ENCODE measurements at places on chromosomes 1 and 21. TPM values are rescaled to one million over a fixed set of nuclear protein-coding genes. Genes with fewer than 3 reads are reported as not detected.

Gene TMPRSS15
- total RNA-seq: not detected

Gene LIN28A
- not detected for total RNA-seq

Gene OR2M3
- not detected for total RNA-seq

Gene MSH4
- total RNA-seq: 0.66 TPM

Gene TNNI3K
- total RNA-seq: 0.66 TPM

Gene GUCA2A
- total RNA-seq: not detected

Gene TEX38
- not detected for total RNA-seq

Gene SPATA21
- not detected for total RNA-seq

Gene KANK4
- total RNA-seq: not detected

Gene OR2L8
- total RNA-seq: not detected

Gene KRTAP22-2
- total RNA-seq: not detected

DNA sequence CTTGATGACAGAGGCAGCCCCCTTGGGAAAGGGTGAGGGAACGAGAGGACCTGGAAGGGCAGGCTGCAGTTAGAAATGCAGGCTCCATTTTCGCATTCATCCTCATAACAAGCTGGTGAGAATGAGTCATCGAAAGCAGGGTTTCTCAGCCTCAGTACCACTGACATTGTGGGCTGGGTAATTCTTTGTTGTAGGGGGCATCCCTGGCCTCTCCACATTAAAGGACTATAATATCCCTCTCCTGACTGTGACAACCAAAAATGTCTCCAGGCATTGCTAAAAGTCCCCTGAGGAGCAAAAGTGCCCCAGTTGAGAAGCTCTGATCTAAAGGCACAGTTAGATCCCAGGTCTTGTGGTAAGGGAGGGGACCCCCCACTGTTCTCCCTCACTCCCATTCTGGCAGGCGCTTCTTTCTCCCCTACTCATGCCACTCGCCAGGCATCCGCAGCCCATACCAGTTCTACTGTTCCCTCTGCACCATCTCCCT lies 20.4 kb downstream of the KCNN3 start:
- H3K4me3 ChIP-seq: no peak overlapping the region
- no peak for DNase-seq
- no peak overlapping the region for H3K27ac ChIP-seq
- peaks cover 19% of the 10 kb centered on the region for H3K27me3 ChIP-seq
- H3K4me1 ChIP-seq: no peaks in the 10 kb centered on the region

- no peaks in the 10 kb centered on the region for H3K27me3 ChIP-seq
- H3K36me3 ChIP-seq: peaks cover 18% of the 10 kb centered on the region
- H3K27ac ChIP-seq: no peak overlapping the region
- H3K4me3 ChIP-seq: no peak overlapping the region
- DNase-seq: peak; percentile 67
Measured at GRCh38 chr1:156310962-156311361, 11.9 kb upstream of the VHLL start.

- peaks cover 6% of the 10 kb centered on the region for H3K4me1 ChIP-seq
- peak; percentile 64 for DNase-seq
- peaks cover 2% of the 10 kb centered on the region for H3K36me3 ChIP-seq
- H3K4me3 ChIP-seq: peak within 1 kb of the TSS; percentile 91
- H3K27ac ChIP-seq: peak within 1 kb of the TSS; percentile 89
- H3K27me3 ChIP-seq: no peaks in the 10 kb centered on the region
Measured at GRCh38 chr1:85465099-85465785, at the start of gene DDAH1. TSS of gene DDAH1 (minus strand) at chr1:85465159. CDS start at chr1:85465045, 114 bp downstream.

- H3K4me1 ChIP-seq: no peaks in the 10 kb centered on the region
- H3K4me3 ChIP-seq: no peak overlapping the region
- H3K27me3 ChIP-seq: no peaks in the 10 kb centered on the region
- no peak for DNase-seq
- H3K27ac ChIP-seq: no peak overlapping the region
Measured at GRCh38 chr1:51044834-51045233, 57.2 kb upstream of the C1orf185 start.

DNA sequence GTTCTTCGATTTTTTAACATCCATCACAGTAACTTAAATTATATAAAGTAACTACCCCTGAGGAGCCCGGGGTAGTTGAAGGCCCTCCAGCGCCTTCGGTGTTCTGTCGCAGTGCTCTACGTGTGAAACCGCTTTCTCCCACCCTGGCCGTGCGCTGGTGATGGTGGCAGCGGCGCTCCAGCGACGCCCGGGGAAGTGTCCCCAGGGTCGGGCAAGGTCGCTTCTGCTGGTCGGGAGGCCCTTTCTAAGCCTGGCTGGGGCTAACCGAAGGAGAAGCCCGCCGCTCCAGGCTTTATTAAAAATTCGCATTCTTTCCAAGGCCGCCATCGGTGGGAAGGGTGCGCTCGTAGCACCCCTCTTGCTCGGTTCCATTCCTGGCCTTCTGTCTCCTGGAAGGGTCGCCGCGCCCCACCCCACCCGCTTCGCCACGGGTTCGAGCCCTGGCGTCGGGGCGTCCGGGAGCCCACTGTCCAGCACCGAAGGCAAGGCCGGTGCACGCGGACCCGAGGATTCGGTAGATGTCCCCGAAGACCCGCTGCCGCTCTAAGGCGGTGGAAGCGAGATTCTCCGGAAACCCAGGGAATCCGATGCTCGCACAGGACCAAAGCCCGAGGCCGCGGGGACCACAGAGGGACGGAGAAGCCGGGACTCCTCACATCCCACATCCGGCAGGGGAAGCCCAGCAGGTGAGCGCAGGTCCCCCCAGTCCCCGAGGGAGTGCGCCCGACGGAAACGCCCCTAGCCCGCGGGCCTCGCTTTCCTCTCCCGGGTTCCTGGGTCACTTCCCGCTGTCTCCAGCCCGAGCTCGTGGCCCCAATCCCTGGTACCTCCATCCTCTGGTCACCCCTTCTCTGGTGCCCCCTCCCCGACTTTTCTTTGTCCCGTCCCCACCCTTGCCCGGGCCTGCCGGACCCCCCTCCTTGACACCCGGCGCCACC lies 685 bp upstream of the RIPPLY3 start:
- DNase-seq: no peak
- H3K27me3 ChIP-seq: peaks cover 16% of the 10 kb centered on the region
- no peaks in the 10 kb centered on the region for H3K36me3 ChIP-seq
- H3K27ac ChIP-seq: no peak overlapping the region
- no peaks in the 10 kb centered on the region for H3K4me1 ChIP-seq
- peak overlapping the region; percentile 29 for H3K4me3 ChIP-seq

- no peaks in the 10 kb centered on the region for H3K36me3 ChIP-seq
- no peak overlapping the region for H3K27ac ChIP-seq
- no peaks in the 10 kb centered on the region for H3K4me1 ChIP-seq
- H3K27me3 ChIP-seq: no peaks in the 10 kb centered on the region
- no peak for DNase-seq
Measured at GRCh38 chr21:43912910-43913309, 47.9 kb downstream of the AGPAT3 start.

- H3K27me3 ChIP-seq: no peaks in the 10 kb centered on the region
- no peak overlapping the region for H3K4me3 ChIP-seq
- DNase-seq: peak; percentile 68
- peaks cover 13% of the 10 kb centered on the region for H3K4me1 ChIP-seq
- H3K36me3 ChIP-seq: no peaks in the 10 kb centered on the region
Measured at GRCh38 chr1:51897699-51898031, 19.1 kb upstream of the NRDC start.

- DNase-seq: no peak
- peaks cover 3% of the 10 kb centered on the region for H3K27me3 ChIP-seq
- H3K27ac ChIP-seq: no peak overlapping the region
- no peak overlapping the region for H3K4me3 ChIP-seq
- H3K4me1 ChIP-seq: no peaks in the 10 kb centered on the region
Measured at GRCh38 chr1:117985973-117986372, 56.4 kb downstream of the WDR3 start.

- no peak overlapping the region for H3K27ac ChIP-seq
- DNase-seq: peak; percentile 47
- H3K4me1 ChIP-seq: peaks cover 3% of the 10 kb centered on the region
- H3K36me3 ChIP-seq: no peaks in the 10 kb centered on the region
Measured at GRCh38 chr1:214503553-214503952, 47.8 kb downstream of the PTPN14 start.

DNA sequence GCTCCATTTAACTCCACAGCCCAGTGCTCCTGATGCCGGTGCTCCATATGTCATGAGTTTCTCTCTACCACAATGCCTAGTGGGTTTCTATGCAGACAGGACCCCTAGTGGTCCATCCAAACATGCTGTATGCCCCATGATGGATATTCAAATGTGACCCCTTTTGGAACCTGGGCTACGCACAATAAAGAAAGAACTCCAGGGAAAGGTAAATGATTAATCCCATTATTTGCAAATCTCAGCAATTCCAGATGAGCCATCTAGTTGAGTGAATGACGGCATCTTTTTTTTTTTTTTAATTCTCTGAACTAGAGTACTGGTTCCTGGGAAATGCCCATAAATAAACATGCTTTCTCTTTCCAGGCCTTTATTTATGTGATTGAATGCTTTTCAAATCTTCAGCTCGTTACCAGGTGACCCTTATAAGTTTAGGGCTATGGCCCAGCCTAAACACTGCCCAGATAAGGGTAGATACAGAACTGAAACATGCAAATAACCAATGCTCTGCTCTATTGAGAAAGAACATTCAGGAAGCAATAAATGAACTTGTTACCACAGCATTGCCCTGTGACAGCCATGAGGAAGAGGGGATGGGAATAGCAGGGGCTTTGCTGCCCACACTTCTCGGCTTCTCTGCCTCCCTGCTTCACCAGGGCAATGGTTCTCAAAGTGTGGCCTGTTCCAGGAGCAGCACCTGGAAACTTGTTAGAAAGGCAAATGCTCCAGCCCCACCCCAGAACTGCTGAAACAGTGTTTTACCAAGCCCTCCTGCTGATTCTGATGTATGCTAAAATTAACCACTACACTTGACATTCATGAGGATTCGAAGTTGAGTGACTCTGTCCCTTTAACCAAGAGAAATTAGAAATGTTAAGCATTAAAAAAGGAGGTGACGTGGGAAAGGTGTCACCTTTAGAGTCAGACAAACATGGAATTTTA lies 151.7 kb downstream of the SEC16B start:
- no peaks in the 10 kb centered on the region for H3K4me1 ChIP-seq
- no peak overlapping the region for H3K27ac ChIP-seq
- no peak overlapping the region for H3K4me3 ChIP-seq
- DNase-seq: no peak
- H3K36me3 ChIP-seq: no peaks in the 10 kb centered on the region

- no peak for DNase-seq
- no peak overlapping the region for H3K4me3 ChIP-seq
- H3K27me3 ChIP-seq: peaks cover 20% of the 10 kb centered on the region
- H3K4me1 ChIP-seq: no peaks in the 10 kb centered on the region
Measured at GRCh38 chr1:201089596-201089995, 22.6 kb downstream of the CACNA1S start.

- DNase-seq: no peak
- H3K4me3 ChIP-seq: no peak overlapping the region
- no peaks in the 10 kb centered on the region for H3K36me3 ChIP-seq
- H3K27me3 ChIP-seq: no peaks in the 10 kb centered on the region
Measured at GRCh38 chr1:219373616-219373935, 199.9 kb downstream of the LYPLAL1 start.

GRCh38 chr1:38133756-38134155 lies 87.2 kb upstream of the POU3F1 start:
- no peak for DNase-seq
- H3K4me3 ChIP-seq: no peak overlapping the region
- H3K4me1 ChIP-seq: peaks cover 1% of the 10 kb centered on the region
- H3K36me3 ChIP-seq: no peaks in the 10 kb centered on the region

GRCh38 chr1:203082571-203083462 lies 3.0 kb downstream of the MYOG start:
- H3K36me3 ChIP-seq: no peaks in the 10 kb centered on the region
- H3K27me3 ChIP-seq: peaks cover 24% of the 10 kb centered on the region
- no peak overlapping the region for H3K27ac ChIP-seq
- H3K4me3 ChIP-seq: no peak overlapping the region

DNA sequence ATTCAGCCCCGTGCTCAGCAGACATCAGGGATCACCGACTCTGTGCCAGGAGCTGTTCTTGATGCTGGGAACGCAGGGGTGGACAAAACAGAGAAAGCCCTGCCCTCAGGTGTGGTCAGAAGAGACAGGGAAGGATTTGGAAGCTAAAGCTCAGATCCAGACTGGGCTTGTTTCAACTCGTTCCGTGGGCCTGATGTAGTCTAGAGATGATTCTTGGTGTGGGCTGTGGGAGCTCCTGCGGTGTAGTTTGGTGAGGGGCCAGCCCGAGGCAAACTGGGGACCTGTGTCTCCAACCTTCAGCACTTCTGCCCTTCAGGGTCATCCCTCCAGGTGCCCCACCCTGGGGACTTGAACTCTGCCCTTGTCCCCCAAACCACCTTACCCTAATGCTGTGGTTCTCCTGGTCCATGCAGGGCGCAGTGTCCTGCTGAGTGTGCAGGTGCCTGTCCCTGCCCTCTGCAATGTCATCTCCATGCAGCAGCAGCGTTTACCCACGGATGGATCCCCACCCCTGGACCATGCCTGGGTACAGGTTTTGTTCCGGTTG lies 17.3 kb upstream of the ABCG1 start:
- H3K36me3 ChIP-seq: no peaks in the 10 kb centered on the region
- no peaks in the 10 kb centered on the region for H3K27me3 ChIP-seq
- no peak overlapping the region for H3K27ac ChIP-seq

DNA sequence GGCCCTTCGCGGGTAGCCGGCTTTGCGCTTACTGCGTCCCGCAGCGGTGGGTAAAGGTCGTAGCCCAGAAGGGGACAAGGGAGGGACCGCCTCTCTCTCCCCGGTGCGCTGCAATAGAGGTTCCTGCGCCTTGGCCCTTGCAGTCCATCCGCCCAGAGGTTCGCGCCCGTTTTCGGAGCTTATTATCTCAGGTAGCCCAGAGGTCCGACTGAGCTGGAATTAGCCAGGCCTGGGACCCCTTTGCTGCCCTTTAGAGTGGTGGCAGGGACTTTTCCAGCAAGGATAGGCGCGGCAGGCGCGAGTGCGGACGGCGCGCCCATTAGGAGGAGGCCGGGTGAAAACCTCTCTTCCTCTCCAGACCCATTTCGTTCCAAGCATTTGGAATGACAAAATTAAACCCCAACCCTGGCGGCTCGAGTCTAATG lies 5.0 kb downstream of the LHX4 start:
- H3K4me3 ChIP-seq: no peak overlapping the region
- H3K27me3 ChIP-seq: peaks cover 79% of the 10 kb centered on the region
- DNase-seq: no peak
- no peaks in the 10 kb centered on the region for H3K36me3 ChIP-seq
- peaks cover 5% of the 10 kb centered on the region for H3K4me1 ChIP-seq

GRCh38 chr1:1847061-1847850 lies 43.6 kb downstream of the GNB1 start:
- H3K4me3 ChIP-seq: no peak overlapping the region
- H3K27ac ChIP-seq: no peak overlapping the region
- H3K4me1 ChIP-seq: peaks cover 3% of the 10 kb centered on the region
- H3K27me3 ChIP-seq: no peaks in the 10 kb centered on the region
- DNase-seq: no peak
- no peaks in the 10 kb centered on the region for H3K36me3 ChIP-seq

DNA sequence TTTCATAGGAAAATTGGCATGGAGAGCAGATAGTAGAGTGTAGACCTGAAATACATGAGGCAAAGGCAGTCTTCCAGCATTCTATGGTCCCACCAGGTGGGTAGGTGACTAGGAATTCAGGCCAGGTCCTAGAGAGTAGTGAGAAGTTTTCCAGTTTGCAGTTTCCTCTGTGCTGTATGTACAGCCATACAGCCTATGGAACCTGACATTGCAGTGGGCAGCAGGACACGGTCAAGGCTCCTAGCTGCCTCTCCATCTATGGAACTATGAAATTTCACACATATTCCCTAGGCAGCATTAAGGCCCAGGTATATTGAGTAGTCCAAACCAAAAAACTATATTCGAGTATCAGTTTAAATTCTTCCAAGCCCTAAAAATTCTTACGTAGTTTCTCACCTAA lies 16.3 kb downstream of the POGK start:
- H3K4me3 ChIP-seq: no peak overlapping the region
- DNase-seq: no peak
- no peaks in the 10 kb centered on the region for H3K4me1 ChIP-seq

GRCh38 chr1:201245082-201245481 lies 38.2 kb upstream of the PKP1 start:
- H3K27me3 ChIP-seq: peaks cover 20% of the 10 kb centered on the region
- no peak overlapping the region for H3K4me3 ChIP-seq
- no peak for DNase-seq
- no peak overlapping the region for H3K27ac ChIP-seq
- no peaks in the 10 kb centered on the region for H3K36me3 ChIP-seq
